ENCODE measurements at places on chromosomes 5 and 9.

DNA sequence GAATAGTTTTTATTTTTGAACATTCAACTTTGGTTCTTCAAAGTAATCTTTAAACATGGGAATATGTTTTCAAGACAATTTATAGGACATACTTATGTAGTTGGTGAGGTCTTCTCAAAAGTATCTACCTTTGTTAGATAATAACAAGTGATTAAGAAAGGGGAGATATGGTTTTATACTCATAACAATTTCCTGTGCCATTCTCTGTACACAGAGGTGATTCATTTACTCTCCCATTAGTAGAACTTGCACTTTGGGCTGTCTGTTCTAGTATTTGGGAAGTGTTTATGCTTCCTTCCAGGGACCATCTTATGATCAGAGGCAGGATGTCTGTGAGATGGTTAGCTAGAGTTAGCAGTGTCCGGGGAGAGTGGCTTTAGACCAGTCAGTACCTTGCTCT, 15.2 kb downstream of the LSM11 start:
- DNase-seq, result no peak

- no peak for DNase-seq
These were observed 154.6 kb downstream of the FSTL4 start for GRCh38 chr5:133457439-133458355.

GRCh38 chr5:36357391-36357975, 55.8 kb upstream of the RANBP3L start:
- no peak for DNase-seq

DNA sequence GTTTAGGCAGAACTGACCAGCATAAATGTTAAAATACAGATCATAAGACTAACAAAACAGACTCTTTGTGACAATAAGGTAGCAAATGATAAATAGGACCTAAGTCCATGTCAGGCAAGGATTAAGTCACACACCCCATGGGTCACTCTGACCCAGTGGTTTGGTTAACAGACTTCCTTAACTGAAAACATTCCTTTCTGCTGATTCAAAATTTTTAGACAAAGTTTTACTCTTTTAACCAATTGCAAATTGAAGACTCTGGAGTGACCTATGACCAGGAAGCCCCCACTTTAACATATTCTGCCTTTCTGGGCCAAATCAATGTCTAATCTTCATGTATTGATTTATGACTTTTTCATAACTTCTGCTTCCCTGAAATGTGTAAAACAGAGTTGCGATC, 4.9 kb upstream of the NXNL2 start:
- DNase-seq, result no peak

DNA sequence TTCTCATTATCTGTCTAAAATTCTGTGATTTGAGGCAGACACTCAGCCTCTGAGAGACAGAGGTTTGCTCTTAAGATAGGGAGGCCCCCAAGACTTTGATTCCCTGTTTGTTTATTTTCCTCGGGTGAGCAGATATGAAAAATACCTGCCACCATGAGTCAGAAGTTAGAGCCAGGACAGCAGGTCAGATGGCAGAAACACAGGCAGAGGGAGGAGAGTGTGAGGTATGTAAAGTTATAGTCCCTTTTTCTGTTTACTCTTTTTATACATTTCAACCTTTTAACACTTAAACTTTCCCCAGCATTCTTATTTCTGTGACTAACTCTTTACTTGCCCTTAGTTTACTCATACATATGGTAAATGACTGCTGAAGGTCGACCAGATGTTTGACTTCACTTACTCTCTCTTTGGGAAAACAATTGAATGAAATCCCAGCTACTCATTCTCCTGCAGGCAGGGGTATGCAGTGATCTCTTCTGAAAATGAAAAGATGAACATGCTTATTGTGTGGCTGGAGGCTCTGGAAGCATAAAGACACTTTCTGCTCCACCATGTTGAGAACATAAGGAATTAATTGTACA, 383.8 kb downstream of the NTRK2 start:
- no peak for DNase-seq

DNA sequence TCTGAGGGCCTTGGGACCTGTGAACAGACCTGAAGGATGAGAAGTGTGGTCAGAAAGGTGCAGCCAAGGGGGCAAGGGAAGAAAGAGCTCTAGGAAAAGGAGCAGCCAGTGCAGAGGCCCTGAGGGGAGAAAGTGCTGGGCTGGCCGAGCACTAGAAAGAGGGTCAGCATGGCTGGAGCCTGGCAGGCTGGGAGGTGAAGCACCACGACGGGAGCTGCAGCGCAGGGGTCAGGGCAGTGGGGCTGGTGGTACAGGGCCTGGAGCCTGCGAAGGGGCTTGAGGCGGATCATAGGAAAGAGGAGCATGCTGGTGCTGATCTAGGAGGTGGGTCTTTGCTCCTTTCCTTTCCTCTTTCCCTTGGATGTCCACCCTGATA, 9.1 kb upstream of the SYNPO start:
- DNase-seq, result no peak

DNA sequence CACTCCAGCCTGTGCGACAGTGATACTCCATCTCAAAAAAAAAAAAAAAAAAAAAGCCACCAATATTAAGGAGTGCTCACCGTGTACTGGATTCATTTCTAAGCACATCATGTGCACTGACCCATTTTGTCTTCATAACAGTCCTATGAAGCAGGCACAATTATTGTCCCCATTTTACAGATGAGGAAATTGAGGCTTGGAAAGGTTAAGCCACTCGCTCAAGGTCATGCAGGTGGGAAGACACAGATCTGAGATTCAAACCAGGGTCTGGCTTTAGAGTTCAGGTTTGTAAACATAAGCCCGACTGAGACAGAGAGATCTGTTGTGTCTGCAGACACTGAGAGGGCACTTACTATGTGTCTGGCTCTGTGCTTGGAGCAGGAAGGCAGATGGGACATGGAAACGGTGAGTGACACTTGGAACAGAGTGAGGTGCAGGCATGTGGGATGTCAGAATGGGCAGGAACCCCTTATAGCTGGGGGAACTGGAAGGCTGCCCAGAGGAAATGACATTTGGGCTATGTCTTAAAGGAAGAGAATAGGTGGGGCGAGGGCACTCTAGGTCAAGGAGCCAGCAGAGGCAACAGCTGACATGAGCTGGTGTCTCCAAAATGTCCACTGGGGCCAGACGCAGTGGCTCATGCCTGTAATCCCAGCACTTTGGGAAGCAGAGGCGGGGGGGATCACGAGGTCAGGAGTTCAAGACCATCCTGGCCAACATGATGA, 69.9 kb downstream of the STK10 start:
- no peak for DNase-seq

DNA sequence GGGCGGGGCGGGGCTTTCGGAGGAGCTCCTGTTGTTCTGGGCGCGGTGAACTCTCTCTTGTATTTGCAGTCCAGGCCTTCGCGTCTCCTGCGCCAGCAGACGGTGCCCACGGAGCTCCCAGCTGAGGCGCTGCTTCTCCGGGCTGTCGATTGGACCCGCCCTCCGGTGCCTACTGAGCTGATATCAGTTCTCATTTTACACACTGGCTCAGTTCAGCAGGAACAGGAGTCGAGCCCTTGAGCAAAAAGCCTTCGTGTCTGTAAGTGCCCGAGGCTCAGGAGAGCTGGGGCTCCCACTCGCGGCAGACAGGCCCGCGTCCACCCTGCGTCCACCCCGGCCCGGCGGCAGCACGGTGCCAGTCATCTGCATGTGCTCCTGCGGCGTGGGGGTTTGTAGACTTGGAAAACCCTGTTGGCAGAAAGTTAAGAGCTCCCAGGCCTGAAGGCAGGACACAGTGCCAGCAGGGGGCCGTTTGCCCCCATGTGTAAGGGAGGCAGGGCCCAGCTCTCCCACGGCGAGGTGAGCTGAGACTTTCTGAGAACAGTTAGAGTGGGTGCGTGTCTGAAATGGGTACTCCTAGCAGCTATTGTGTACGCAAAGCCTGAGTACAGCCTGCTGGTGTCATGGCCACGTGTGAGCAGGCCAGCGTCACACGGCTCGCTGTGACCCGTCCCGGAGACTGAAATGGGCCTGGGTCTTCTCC, 231.5 kb downstream of the FANCC start:
- no peak for DNase-seq

DNA sequence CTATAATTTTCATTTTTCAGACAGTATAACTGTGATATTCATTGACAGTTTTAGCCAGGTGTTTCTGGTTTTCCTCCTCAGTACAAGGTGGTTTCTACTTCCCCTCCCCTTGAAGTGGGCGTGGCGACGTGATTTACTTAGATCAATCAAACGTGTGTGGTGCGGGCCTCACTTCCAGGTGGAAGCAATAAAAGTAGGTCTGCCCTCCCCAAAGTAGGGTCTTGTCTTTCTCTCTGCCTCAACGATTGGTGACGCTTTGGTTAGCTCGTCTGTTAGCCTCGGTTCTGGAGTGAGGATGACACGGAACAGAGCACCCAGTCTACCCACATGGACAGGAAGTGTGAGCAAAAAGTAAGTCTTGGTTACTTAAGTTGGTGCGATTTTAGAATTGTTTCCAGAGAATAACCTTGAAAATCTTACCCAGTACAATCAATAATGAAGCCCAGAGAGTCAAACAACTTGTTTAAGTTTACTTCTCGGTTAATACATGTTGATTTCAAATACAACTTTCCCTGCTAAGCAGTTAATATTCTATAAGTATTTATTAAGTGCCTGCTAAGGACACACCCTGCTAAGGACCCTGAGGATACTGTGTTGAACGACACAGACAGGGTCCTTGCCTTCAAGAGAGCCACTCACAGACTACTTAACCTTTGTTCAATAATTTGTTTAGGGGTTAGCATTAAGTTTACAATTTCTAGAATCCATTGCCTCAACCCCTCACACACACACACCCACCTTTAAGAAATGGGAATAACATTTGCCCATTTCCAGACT, 48.4 kb downstream of the COX7C start:
- peak; percentile 23 for DNase-seq

DNA sequence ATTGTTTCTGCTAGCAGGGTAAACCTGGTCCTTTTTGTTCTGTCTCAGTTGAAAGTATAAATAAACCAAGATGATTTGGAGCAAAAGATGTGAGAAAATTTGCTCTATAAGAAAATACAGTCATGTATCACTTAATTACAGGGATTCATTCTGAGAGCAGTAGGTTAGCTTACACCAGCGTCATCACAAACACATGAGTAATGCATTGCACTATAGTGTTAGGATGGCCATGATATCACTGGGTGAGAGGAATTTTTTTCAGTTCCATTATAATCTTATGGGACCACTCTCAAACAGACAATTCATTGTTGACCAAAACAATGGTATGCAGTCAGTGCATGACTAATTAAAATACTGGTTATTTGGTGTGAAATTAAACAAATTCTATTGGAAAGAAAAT, 430.9 kb downstream of the CHSY3 start:
- no peak for DNase-seq

GRCh38 chr9:17509151-17509550, 69.7 kb upstream of the SH3GL2 start:
- no peak for DNase-seq

GRCh38 chr5:124662181-124662781, 84.2 kb downstream of the ZNF608 start:
- no peak for DNase-seq

GRCh38 chr9:77016526-77017504, 2.6 kb upstream of the FOXB2 start:
- DNase-seq, result no peak

DNA sequence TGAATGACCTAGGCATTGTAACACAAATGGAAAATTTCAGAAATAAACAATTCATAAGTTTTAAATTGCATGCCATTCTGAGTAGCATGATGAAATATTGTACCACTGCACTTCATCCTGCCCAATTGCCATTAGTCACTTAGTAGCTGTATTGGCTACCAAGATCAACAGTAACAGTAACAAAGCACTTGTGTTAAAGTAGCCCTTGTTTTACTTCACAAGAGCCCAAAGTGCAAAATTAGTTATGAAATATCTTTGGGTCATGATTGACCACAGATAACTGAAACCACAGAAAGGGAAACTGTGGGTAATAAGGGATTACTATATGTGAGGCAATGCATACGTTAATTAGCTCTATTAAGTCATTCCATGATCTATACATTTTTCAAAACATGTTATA, 33.3 kb upstream of the RORB start:
- no peak for DNase-seq

- peak; percentile 49 for DNase-seq
These were observed 44.7 kb upstream of the NDFIP1 start for GRCh38 chr5:142063878-142064331.

DNA sequence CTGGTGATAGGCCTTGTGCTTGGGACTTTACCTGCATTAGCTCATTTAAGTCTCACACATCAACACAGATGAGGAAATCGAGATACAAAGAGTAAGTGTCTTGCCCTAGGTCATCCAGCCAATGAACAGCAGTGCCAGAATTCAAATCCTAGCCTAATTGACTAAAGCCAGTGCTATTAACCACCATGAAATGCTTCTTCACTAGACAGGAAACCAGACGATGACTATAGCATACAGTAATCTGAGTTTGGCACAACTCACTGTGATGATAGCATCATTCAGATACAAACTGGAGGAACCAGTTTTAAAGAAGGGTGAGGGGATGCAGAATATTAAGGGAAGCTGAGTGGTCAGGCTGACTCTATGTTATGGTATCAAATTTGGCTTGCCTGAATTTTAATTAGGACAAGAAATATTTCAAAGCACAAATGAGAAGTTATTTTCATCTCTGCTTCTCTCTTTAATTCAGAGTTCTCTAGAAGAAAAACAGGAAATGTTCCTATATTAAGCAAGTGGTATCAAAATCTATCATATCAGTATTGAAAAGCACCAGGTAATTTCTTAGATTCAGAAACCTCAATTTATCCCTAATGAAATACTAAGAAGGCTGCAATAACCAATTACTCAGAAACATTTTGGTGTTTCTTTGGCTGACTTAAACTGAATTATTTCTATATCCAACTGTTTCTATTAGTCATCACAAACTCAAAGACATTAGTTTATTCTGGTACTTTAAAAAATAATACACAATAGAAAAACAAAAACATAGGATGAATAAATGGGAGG, 147.0 kb upstream of the RASA1 start:
- peak; percentile 17 for DNase-seq

- no peak for DNase-seq
These were observed 163.7 kb upstream of the KIF2A start for GRCh38 chr5:62142351-62142750.

DNA sequence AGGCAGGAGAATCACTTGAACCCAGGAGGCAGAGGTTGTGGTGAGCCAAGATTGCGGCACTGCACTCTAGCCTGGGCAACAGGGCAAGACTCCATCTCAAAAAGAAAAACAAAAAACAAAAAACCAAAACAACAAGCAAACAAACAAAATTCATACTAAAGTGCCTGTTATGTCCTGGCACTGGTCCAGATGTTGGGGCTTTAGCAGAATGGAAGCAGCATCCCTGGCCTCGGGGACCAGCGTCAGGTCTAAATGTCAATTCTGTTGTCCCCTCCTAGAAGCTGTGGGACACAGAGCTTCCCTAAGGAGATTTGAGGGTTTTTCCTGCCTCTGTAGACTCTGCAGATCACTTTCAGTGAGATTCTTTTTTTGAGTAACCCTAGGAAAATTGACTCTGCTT, 26.2 kb downstream of the PPARGC1B start:
- DNase-seq, result no peak

DNA sequence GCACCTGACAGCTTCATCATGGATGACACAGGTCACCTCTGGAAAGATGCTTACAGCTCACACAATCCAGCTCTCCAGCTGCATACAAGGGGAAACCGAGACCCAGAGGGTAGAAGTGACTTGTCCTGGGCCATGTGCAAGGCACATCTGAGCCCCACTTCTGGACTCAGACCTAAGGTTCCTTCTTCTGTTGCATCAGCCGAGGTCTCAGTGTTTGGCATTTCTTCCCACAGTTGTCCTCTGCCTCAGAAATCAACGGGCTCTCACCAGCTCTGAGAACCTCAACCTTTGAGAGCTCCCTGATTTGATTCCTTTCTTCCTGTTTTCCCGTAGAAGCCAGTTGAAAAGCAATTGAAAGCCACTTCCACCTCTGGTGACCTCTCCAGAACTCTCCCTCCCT, 38.7 kb upstream of the COL15A1 start:
- no peak for DNase-seq
